Stimulated activated CD8-positive, alpha-beta memory T cell treated with anti-CD3 and anti-CD28 coated beads, Interleukin-15, amount 100 ng/mL, for 48 hours (primary cell): ENCODE measurements at places on chromosomes 7 and 10.

GRCh38 chr7:36923943-36924436 lies 199.7 kb upstream of the AOAH start:
- no peak for DNase-seq

DNA sequence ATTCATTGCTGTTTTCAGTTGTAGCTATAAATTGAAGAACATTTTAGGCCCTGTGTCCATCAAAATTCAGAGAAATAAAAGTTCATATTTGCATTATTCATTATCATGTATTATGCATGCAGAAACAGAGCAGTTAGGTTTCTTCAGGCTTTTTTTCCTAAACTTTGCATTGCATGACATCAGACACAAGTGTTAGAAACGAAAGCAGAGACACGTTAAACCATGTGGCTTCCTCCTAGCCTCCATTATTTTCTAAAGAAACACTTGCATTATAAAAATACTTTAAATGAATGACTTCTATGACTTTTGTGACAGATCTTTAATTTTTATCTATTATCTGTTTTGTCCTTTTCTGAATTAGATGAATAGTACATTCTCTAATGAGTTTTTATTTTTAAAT lies 8.8 kb upstream of the EBLN1 start:
- DNase-seq, result no peak

DNA sequence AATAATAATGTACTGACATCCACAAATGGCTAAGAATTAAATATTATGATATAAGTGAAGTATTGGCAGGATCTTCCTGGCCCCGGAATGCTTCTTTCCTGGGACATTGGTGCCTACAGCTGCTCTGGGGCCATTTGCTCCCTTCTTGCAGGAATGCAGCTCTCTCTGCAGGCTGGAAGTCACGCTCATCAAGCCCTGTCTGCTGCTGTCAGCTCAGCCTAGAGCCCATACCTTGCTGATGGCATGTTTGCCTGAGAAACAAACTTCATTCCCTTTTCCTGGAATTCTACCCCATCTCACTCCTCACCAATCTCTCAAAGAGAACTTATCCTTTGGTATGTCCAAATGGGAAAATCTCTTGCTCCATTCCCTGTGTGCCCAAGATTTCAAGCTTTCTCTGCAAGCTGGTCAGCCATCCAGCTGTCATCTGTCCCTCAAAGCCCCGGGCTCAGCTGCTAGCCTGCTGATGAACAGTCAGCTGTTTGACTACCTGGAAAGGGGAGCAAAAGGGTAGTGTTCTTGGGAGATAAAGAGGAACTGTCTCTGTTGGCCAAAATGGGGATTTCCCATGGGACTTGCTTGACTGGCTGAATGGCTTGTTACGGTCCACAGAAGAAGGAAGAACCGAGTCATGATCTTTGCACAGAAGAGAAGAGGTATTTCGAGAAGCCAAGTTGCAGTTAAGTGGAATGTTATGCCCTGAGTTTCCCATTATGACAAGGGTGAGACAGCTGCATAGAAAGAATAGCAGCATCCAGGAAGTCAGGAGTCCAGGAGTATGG lies 12.0 kb upstream of the RASSF4 start:
- DNase-seq, result no peak

GRCh38 chr10:102408728-102409603 lies 9.6 kb downstream of the PSD start:
- DNase-seq, result peak; percentile 72

GRCh38 chr7:105826143-105826542 lies 50.3 kb downstream of the ATXN7L1 start:
- DNase-seq, result no peak

- DNase-seq, result no peak
Measured at GRCh38 chr7:116438267-116438666, 61.3 kb upstream of the CAV2 start.

DNA sequence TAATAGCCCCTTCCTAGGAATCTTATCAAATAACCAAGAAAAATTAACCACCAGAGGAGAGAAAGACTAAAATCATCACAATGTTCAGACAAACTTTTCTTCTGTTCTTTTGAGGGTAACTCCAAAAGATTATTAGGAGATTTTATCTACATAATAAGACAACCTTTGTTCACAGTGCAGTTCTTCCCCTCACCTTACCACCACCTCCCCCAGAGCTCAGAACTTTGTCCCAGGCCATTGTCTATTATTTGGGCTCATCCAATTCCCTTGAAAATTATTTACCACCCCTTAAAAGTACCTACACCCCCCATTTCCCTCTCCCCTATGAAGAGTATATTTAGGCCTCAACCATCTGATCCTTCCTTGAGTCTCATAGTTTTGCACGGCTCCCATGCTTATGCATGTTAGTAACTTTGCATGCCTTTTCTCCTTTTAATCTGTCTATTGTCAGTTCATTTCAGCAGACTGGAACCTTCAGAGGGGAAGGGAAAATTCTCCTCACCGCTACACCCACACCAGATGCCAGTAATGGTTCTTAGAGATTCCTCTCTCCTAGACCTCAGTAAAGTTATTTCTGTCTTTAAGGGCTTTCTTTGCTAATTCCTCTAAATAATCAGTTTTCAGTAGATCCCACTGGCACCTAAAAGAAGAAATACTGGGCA lies 234.9 kb downstream of the SKIDA1 start:
- DNase-seq, result no peak

DNA sequence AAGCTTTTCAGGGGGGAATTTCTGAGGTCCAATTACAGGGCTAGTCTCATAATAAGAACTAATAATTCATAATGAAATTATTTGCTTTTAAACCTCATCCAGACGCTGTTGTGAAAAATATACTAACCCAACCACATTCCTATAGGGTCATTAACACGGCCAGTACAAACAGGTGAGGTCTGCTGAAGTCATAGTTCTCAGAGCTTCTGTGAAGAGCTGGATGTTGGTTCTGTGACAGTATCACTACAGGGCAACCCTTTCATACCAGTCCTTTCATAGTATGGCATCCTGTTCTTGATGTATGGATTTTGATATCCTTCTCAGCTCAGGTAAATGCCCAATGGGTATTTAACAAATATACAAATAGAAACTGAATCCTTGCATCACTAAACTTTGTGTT lies 62.3 kb upstream of the FAM133B start:
- DNase-seq, result no peak

- no peak for DNase-seq
Measured at GRCh38 chr10:71921324-71922027, 42.7 kb upstream of the CHST3 start.

DNA sequence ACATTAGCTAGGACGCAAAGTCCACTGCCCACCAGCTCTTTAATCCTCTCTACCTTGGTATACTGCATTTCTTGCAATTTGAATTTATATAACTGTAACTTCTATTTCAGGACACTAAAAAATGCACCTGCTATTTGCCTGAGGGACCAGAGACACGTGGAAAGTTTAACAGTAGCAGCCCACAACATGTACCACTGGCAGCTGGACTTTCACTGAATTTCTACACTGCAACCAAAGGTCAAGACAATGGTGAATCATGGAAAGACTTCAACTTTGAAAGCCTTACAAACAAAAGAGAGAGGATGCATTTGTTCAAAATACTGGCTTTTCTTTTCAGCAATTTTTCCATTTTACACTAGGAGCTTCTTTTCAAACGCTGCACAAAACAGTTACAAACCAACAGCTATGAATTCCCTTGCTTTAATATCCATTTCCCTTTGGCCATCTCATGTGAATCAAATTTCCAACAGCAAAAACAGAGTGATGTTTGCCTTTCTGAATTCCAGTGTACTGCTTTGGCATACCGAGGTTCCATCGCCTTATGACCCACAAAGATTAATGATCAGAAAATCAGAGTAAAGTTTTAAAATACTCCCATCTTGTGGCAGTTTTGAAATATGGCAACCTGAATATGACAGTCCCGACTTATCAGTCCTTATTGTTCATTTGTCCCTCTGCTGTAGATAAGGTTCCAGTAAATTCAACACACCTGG lies 29.9 kb upstream of the HNRNPH3 start:
- DNase-seq, result no peak

DNA sequence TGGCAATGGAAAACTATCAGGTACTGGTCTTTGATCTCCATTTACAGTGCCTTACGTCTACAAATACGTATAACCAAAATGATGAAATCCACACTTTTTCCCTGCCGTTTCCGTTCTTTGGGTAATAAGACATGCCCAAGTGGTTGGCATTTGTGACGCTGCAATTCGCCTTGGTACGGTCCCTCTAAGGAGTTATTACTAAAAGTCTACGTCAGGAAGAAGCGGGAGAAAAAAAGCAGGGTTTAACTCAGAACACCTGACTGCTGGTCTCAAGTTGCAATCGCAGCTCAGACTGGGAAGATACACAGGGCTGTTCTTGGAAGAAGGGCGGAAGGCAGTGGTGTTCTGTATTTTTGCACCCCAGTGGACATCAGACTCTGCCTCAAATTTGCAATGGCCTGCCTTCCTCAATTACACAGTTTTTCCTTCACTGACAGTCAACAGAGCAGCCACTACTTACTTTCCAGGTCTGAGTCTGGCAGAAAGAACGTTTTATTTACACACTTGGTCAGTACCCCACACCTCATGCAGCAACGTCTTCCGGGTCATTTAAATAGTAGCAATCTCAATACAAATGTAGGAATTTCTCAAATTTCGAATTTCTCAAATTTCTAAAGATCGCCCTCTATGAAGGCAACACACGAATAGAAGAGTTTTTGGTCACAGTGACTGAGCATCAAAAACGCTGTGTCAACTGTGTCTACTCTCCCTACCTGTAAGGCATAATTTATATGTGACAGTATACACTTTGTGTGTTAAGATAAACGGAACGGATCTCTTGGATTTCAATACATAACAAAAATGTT lies 2.1 kb downstream of the BAIAP2L1 start:
- DNase-seq, result no peak

GRCh38 chr10:119872610-119872859 lies at the start of gene MCMBP:
Gene MCMBP (minus strand): TSS chr10:119872843. CDS start chr10:119872584, 259 bp downstream.
- DNase-seq, result no peak

- DNase-seq, result no peak
Measured at GRCh38 chr7:84110400-84110799, 84.2 kb downstream of the SEMA3A start.

GRCh38 chr10:123530166-123530870 lies 135.8 kb upstream of the GPR26 start:
- DNase-seq, result no peak

- no peak for DNase-seq
Measured at GRCh38 chr10:131083915-131084790, 227.4 kb downstream of the TCERG1L start.

- no peak for DNase-seq
Measured at GRCh38 chr10:5904227-5904626, 14.2 kb downstream of the FBH1 start.

GRCh38 chr10:70283071-70283444 lies 746 bp downstream of the NPFFR1 start:
- no peak for DNase-seq

GRCh38 chr7:132347858-132348257 lies 228.4 kb downstream of the PLXNA4 start:
- DNase-seq, result no peak

GRCh38 chr10:89640241-89640640 lies 4.8 kb downstream of the PANK1 start:
- no peak for DNase-seq

- no peak for DNase-seq
Measured at GRCh38 chr7:22052674-22053365, 107.1 kb upstream of the CDCA7L start.

DNA sequence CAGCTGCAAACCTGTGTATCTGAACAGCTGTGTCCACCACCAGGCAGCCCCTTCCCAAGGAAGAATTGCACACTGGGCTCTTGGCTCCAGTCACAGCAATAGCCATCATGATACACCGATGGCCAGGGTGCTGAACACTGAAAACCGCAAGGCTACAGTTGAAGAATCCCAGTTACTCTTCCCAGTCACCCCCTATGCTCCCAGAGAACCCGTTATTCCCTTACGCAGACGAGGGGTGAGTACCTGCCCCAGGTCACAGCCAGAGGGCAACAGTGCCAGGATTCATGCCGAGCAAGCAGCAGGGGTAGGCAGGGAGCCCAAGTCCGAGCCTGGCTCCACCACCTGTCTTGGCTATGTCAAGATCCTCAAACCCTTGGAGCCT lies 57.8 kb downstream of the RASGEF1A start:
- no peak for DNase-seq

DNA sequence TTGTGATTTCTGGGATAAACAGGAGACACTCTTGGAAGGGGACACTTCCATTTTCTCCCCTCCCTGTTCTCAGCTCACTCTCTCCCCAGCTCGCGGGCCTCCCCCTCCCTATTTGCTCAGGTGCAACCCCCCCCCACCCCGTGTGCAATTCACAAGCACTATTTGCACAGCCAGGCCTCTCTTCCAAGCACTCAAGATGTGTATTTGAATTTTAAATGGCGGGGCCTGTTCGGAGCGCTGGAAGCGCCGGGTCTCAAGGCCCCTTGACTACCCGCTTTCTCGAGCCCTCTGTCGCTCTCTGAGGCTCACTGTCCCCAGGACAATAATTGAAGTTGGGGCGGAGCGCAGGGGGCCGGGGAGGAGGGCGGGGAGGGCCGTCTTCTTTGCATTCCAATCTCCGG lies 7.8 kb downstream of the SHH start:
- no peak for DNase-seq

DNA sequence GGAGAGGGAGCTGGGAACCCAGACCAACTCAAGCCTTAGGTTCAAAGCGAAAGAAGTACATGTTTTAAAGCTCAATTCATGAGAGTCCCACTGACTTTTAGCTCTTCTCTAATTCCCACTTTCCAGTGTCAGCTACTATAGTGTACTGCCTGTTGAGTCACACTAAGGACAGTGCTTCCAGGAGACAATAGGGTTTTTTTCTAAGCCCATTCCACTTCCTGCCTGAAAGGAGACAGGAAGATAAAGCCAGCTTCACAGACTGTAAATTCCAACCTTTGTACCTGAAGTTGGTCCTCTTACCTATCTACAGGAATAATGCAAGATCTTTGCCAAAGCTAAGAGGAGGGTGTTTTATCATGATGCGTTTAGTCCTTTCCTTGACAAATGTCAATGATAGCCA lies 4.4 kb downstream of the MSRB2 start:
- DNase-seq, result no peak

DNA sequence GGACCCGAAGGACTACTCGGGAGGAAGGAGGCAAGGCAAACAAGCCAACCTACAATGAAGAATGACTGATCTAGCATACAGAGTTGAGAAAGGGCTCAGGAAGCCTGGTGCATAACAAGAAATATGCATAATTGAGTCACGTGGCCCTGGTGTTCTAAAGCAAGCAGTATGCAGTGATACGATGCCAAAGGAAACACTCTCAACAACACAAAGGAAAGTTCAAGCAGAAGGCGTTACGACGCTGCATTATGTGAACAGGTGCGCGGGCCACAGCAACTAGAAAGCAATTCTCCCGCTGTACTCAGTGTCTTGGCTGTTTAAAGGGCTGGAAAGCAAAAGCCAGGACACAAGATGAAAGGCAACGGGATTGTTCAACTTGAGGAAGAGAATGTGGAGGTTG lies 100.8 kb downstream of the PRTFDC1 start:
- no peak for DNase-seq
